IMR-90 (cell line): ENCODE measurements at places on chromosomes 5 and 9.

GRCh38 chr9:90219548-90220118 lies 423.0 kb downstream of the DIRAS2 start:
- no peak for DNase-seq

DNA sequence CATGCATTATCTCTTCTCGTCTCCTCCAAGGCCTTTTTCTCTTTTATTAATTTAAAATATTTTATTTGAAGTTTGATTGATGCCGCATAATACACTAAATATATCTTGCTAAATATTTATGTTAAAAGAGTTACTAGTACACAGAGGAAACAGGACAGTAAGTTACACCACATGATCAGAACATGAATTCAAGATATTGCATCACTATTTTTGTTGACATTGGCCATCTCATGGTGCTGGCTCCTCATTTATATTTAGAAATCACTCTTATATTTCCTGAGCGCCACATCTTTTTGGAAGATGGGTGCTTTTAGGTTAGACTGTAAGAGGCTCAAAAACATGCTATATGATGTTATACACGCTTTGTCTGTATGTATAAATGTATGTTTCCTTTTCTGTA lies 23.0 kb downstream of the SPEF2 start:
- DNase-seq: no peak

DNA sequence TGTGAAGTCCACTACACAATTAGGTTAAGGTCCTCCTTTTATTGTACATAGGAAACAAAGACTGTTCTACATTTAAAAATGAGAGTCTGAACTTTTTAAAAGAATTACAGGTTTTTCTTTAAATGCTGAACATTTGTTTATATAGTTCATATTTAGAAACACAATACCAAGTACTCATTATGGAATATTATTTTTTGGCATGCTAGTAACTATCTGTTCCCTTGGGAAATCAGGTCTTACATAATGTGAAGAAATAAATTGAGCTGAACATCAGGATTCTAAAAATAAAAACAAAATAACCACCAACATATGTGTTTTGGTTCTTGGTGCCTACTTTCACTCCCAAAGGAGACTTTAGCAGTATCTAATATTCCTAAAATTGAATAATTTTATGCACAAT lies 230.5 kb upstream of the IZUMO3 start:
- no peak for DNase-seq

- DNase-seq: no peak
Measured at GRCh38 chr5:1744393-1745122, 55.1 kb downstream of the MRPL36 start.

- peak; percentile 52 for DNase-seq
Measured at GRCh38 chr5:61228691-61229280, 66.5 kb upstream of the SMIM15 start.

- DNase-seq: no peak
Measured at GRCh38 chr9:4486176-4486575, 4.1 kb upstream of the SLC1A1 start.

DNA sequence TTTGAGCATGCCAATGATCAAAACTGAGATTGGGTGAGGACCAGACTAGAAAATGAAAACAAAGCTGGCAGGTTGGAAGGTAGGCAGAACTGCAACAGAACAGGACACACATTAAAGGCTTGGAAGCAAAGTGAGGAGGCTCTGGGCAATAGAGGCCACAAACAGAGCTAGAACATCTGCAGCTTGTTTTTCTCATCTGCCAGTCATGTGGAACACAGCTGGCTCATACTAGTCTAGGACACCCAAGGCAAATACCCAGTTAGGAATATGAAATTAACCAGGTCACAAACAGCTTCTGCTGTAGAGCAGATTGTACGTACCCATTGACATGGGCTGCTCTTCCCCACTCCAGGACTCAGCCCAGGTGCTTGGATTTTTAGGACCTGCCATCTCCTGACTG lies 61.7 kb downstream of the SPEF2 start:
- DNase-seq: no peak

- DNase-seq: no peak
Measured at GRCh38 chr5:9460885-9461645, 84.8 kb downstream of the SEMA5A start.

- DNase-seq: no peak
Measured at GRCh38 chr5:144731786-144732185, 561.1 kb downstream of the KCTD16 start.

- no peak for DNase-seq
Measured at GRCh38 chr9:83636813-83637212, 13.9 kb downstream of the IDNK start.

- no peak for DNase-seq
Measured at GRCh38 chr5:41870627-41871048, 413 bp upstream of the OXCT1 start.

DNA sequence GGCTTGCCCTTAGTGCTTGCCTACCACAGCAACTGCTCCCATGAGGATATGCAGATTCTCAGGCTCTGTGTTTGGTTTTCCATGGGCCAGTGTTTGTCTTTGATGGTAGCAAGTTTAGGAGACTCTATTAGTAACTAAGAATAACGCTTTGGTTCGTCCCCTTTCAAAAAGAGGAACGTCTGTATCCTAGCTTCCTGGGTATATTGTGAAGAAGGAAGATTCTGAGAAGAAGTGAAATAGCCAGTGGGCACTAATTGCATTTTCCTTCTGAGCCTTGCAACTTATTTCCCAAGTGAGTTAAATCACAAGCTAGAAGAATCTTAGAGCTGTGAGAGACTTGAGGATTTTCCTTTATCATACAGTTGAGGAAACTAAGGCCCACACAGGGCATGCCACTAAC lies 376.8 kb downstream of the PIK3R1 start:
- DNase-seq: no peak

DNA sequence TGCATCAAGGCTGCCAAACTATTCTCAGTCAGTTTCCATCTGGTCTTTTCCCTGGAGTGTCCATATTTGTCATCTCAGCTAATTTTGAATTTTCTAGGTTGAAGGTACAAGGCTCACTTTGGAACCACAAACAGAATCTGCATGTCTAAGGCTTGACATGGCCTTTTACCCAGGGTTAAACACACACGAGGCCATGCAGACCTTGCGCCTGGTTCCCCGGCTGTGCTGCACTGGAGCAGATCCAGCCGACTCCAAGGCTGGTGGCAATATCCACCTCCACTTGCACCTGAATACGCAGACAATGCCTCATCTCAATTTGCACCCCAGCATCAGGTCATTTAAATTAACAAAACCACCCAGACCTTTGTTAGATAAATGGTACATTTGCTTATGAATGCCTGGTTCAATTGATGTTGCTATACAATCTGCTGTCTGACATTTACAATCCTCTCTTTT lies 276.2 kb downstream of the HSPA4 start:
- DNase-seq: no peak

GRCh38 chr9:92402360-92402759 lies 2.0 kb downstream of the OGN start:
- no peak for DNase-seq

DNA sequence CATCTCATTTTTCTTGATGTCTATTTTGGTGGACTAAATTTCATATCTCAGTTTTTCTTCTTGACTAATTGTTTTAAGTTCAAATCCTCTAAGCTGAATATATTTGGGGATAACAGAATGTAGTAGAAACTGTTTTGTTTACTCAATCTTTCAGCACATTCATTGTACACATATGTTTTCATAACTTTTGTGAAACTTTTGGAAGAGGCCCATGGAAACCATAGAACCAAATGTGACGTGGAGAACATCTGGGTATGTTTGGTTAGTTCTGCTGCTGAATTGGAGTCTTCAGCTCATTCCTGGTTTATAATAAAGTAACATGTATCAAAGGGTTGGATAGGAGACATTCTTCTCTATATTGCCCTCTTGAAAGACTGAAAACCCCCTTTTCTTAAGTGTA lies 88.4 kb downstream of the CCDC171 start:
- no peak for DNase-seq

- no peak for DNase-seq
Measured at GRCh38 chr9:115249488-115249887, 131.5 kb upstream of the TNC start.

DNA sequence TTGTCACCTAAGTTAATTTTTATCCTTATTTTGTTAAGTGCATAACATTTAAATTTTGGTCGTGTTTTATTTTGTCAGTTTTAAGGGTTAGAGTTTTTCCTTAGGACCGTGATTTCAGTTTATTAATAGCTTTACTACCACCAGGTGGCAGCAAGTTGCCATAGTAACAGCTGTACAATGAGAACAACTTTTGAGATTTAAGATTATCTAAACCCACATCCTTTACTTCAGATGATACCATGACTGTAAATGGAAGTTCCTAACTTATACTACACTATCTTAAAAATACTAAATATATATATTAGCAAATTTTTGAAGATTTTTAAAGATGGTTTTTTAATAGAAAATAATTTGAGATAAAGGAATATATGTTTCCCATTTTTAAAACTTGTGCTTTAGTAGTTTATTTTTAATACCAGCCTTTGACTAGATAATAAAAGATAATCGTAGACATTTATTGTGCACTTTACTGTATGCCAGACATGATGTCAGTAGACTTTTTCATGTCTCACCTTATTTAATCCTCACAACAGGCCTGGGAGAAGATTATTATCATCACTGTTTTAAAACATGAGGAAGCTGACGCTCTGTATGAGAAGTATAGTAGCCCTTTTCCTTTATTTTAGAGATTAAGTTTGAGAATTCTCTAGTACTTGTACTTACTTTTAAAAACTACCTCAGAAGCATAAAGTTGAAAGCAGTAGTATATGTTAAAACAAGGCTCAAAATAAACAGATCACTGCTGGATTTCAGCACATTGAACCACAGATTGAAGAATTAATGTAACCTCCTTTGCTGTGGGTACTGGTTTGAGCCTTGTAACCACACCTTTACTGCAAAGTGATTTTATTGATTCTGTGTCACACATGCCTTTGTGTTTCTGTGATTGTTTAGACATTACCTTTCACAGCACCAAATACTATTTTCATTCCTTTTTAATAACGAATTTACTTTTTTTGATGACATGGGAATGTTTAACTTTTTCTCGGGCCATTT lies 27.5 kb downstream of the SREK1 start:
- peak; percentile 70 for DNase-seq

DNA sequence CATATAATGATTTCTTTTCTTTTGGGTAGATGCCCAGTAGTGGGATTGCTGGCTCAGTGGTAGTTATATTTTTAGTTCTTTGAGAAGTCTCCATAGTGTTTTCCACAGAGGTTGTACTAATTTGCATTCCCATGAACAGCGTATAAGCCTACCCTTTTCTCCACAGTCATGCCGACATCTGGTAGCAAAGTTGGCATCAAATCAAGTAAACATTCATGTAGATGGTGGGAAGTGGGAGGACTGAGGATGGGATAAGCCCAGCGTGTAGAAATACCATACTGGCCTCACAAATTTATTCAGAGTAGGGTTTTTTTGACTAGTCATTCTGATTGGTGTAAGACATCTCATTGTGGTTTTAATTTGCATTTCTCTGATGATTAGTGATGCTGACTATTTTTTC lies 115.4 kb downstream of the EGFLAM start:
- peak; percentile 6 for DNase-seq

GRCh38 chr9:98980291-98980690 lies 36.6 kb downstream of the COL15A1 start:
- DNase-seq: no peak

- no peak for DNase-seq
Measured at GRCh38 chr5:35488791-35489190, 128.9 kb upstream of the SPEF2 start.

- DNase-seq: no peak
Measured at GRCh38 chr9:130824079-130824478, 11.0 kb upstream of the ABL1 start.

- no peak for DNase-seq
Measured at GRCh38 chr5:107211630-107212029, 459.1 kb downstream of the EFNA5 start.

GRCh38 chr5:19795218-19795617 lies 192.8 kb downstream of the CDH18 start:
- peak; percentile 57 for DNase-seq

DNA sequence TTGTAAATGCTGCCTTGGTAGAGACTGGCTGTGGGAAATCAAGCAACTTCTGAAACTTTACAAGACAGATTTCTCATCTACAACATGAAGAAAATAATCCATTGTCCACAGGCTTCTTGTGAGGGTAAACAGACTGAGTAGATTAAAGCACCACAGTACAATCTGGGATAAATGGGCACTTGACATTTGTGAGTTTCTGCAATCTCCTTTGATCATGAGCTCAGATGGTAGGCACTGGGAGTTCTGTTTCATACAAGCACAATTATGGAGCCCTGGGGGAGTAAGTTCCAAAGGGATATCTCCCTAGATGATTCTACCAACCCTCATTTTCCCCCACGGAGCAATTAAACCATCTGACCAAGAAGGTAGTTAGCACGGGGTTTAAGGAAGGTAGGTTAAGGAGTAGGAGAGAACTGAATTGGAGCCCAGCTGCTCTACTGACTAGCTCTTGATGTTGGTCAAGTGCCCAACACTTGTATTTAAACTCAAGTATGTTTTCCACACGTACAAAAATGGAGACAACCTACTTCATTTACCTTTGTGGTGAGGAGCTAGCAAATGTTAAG lies 479.5 kb upstream of the TNC start:
- DNase-seq: no peak

DNA sequence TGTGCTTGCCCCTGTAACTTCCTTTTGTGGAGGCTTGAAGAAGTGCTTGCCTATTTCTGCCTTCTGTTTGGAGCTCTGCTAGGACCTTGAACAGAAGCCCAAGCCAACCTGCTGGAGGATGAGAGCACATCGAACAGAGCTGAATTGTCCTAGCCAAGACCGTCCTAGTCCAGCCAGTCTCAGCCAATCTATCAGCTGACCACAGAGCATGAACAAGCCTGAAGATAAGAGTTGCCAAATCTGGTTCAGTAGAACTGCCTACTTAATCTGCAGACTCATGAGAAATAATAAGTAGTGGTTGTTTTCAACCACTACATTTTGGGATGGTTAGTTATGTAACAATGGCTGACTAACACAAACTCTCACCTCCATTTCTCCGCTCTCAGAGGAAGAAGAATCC lies 4.4 kb upstream of the SNX2 start:
- DNase-seq: no peak

DNA sequence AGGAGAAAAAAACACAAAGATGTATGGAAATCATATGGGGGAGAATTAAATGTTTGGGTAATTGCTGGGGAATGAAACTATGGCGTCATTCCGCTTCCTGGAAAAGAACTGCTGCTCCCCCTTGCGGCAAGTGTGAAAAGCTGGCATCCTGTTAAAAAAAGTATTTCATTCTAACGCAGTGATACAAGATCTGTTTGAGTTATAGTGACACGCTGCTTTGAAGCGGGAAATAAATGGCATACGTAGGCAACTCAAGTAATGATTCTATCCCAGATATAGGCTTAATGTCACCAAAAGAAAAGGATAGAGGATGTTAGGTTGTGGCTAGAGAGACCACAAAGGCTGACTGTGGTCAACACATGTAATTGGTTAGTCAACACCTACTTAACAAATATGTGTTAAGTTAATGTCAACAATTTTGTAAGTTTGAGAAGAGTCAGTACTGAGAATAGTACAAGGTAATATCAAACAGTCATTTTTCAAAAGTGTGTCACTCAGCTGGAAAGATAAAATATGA lies 70.2 kb upstream of the ALDH1A1 start:
- peak; percentile 63 for DNase-seq

GRCh38 chr5:15902066-15902465 lies 277.5 kb downstream of the MARCHF11 start:
- DNase-seq: no peak

- no peak for DNase-seq
Measured at GRCh38 chr9:90058182-90058763, 453.5 kb downstream of the GADD45G start.

GRCh38 chr5:141412854-141413539 lies at the start of gene PCDHGA10:
Gene PCDHGA10, plus strand, starts transcription at chr5:141412987. Its CDS starts 189 bp downstream, at chr5:141413176.
- DNase-seq: peak; percentile 80

- no peak for DNase-seq
Measured at GRCh38 chr9:37632479-37632878, 18.3 kb upstream of the FRMPD1 start.
